Urinary bladder (tissue), 4 donors: ENCODE measurements at places on chromosomes 13 and 19. TPM values are rescaled to one million over a fixed set of nuclear protein-coding genes. Genes with fewer than 3 reads are reported as not detected.

DNA sequence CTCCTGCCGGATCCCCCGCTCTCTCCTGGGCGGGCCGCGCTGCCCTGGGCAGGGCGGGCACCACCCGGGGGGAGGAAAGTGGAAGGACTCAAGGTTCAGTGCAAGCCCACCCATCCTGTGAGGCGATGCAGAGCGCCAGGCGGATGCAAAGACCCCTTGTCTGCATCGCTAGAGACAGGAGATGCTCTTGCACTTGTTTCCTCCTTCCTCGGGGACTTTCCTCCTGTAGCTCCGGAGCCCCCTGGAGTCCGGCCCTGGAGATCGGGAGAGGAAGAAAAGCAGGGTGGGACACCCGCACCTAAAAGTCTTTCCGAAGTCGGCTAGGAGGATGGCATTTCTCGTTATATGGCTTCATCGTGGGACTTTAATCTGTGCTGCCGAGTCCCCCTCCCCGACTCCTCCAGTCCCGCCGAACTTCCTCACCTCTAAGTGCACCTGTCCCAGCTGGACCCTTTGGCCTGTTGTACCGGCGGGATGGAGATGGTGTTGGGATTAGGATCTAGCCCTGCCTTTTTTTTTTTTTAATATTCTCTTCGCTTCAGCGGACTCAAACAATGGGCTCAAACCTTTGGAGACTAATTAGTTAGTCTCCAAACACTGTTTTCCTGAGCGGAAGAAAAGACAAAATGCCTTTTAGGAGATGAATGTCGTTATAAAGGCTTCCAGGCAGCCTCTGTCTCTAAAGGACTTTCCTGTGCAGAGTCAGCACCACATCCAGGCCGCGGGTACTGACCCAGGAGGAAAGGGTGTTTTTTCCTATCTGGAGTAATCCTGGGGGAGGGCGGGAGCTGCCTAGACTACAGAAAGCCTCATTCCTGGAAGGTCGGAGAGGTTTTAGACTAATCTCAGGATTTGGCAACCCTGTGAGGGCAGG, 725 bp downstream of the FAM124A start:
- no peak for DNase-seq

- DNase-seq = no peak
These were observed 62.5 kb downstream of the RFX2 start for GRCh38 chr19:6047741-6048251.

- no peak for DNase-seq
These were observed 386.6 kb downstream of the PCDH20 start for GRCh38 chr13:61029064-61029463.

DNA sequence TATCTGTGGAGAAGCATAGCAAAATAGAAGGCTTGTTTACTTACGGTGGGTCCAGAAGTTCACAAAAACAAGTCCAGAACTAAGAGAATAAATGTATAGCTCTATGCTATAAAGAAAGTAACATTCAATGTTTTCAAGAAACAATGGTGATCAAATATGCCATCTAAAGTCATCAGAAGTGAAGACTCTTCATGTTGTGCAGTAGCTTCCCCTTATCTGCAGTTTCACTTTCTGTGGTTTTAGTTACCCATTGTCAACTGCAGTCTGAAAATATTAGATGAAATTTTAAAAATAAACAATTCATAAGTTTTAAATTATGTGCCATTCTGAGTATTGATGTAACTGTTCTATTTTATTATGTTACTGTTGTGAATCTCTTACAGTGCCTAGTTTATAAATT, 72.5 kb downstream of the EDNRB start:
- DNase-seq = no peak

GRCh38 chr19:17338433-17339078, 1.2 kb downstream of the GTPBP3 start:
- DNase-seq = no peak

GRCh38 chr19:34673590-34673989, 3.4 kb downstream of the SCGB2B2 start:
- no peak for DNase-seq

DNA sequence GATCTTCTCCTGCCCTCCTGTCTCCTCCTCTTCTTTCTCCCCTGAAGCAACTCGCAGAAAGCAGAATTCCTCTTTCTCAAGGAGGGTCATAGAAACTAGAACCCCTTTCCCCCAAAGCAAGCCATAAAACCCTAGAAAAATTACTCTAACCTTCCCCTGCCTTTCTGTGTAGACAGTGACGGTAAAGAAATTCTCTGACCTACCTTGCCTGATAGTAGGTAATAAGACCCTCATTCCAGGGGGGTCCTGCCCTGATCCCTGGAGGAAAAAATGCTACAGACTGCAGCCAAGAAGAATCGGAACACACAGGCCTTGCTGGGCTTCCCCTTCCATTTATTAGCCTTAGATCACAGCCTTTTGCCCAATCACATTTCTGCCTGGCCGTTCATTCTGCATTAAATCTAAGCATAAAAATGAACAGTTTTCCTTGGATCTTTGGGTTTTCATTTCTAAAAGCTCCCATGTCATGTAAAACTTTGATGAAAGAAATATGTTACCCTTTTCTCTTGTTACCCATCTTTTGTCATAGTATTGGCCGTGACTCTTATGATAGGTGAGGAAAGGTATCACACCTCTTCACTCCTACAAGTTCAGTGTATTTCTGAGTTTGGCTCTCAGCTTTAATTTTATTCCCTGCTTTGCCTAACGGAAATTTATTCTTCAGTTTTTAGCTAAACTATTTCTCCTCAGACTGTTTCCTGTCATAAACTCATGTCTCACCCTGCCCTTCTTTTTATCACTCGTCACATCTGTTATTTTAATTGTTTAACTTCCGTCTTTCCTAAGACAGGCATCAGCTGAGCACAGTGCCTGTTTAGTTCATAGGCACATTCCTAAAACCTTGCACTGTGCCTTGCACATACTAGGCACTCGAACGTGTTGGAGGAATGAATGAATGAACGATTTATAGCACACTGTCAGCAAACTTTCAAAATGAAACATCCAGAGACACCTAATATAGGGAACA, 20.4 kb upstream of the CPB2 start:
- DNase-seq = no peak

DNA sequence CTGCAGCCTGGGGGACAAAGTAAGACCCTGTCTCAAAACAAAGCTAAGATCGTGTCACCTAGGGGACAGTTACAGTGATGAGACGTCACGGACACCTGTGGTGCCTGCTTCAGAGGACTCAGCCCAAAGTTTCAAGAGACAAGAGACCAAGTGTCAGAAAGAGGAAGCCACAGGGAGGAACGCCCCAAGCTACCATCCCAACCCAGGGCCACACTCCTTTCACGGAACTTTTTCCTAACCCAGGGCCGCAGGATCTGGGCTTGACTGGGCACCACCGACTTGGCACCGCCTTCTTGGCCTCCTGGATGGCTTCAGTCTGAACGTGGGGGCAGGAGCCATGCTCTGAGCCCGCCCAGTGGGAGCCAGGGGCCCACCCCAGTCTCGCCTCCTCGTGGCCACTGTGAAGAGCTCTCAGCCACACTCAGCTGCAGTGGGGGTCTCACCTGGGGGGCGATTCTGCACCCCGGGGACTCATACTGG, 8.5 kb downstream of the MOB3A start:
- DNase-seq = no peak

DNA sequence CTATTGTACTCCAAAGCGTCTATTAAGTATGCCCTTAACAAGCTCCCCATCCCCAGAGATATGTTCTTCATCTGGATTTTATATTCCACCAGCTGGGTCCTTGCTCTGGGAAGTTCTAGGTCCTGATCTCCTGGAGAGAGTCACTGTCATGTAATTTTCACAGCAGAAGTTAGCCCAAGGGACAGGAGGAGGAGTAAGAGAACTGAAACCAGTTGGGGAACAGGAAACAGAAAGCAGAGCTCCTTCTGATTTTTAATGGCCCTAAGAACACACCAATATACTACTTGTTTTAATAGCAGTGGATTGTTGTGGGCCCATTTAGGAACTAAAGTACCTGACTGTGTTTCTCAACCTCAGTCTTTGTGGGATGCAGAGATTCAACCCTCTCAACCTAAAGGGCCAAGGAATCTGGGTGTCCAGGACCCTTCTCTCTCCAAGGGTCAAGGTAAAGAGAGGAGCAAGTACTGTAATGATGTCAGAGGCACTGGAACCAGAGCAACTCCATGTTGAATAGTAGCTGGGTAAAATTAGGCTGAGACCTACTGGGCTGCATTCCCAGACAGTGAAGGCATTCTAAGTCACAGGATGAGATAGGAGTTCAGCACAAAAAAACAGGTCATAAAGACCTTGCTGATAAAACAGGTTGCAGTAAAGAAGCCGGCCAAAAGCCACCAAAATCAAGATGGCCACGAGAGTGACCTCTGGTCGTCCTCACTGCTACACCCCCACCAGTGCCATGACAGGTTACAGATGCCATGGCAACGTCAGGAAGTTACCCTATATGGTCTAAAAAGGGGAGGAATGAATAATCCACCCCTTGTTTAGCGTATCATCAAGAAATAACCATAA, 8.1 kb upstream of the FPR3 start:
- no peak for DNase-seq

- DNase-seq = no peak
These were observed 659 bp downstream of the NFKBID start for GRCh38 chr19:35899547-35900214.

- DNase-seq = no peak
These were observed 168.6 kb downstream of the SUCLA2 start for GRCh38 chr13:47832458-47832972.

DNA sequence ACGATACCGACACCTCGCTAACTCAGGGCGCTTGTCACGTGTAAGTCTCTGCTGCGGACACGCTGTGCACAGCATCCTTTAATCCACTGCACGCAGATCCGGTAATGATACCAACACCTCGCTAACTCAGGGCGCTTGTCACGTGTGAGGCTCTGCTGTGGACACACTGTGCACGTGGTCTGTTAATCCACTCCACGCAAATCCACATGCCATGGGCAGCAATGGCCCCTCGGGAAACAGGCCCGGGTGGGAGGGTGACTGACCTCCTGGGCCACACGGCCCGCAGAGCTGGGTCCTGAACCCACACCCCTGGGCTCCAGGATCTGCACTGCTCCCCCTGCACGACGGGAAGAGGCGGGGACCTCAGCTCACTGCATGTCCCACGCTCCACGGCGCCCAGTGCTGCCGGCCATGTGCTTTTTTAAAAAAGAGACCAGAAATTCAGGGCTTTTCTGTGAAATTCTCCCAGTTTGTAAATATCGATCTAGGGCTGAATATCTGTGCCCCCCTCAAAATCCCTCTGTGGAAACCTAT, 16.1 kb downstream of the SHC2 start:
- no peak for DNase-seq

GRCh38 chr13:47256618-47257017, 359.8 kb upstream of the HTR2A start:
- no peak for DNase-seq

GRCh38 chr13:95357875-95358274, 56.6 kb upstream of the ABCC4 start:
- no peak for DNase-seq

DNA sequence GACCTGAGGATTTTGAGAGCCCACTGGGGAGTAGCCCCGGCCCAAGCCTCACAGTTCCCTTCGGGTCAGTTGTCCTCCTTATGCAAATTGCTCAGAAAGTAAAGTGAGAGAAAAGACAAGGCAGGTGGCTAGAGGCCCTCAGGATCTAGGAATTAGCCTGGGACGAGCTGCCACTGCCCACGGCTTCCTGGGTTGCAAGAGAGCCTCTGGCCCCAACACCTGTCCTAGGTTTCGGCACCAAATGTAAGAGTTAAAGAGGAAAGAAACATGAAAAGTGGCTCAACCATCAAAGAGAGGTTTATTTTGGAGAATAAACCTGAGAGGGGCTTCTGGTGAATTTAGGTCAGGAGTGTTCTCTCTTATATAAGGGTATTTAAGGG, 25.6 kb downstream of the TMEM255B start:
- DNase-seq = no peak

- DNase-seq = peak; percentile 79
These were observed 25.0 kb downstream of the TSSK6 start for GRCh38 chr19:19490214-19490968.

- DNase-seq = no peak
These were observed 21.2 kb downstream of the INSR start for GRCh38 chr19:7272856-7273578.

DNA sequence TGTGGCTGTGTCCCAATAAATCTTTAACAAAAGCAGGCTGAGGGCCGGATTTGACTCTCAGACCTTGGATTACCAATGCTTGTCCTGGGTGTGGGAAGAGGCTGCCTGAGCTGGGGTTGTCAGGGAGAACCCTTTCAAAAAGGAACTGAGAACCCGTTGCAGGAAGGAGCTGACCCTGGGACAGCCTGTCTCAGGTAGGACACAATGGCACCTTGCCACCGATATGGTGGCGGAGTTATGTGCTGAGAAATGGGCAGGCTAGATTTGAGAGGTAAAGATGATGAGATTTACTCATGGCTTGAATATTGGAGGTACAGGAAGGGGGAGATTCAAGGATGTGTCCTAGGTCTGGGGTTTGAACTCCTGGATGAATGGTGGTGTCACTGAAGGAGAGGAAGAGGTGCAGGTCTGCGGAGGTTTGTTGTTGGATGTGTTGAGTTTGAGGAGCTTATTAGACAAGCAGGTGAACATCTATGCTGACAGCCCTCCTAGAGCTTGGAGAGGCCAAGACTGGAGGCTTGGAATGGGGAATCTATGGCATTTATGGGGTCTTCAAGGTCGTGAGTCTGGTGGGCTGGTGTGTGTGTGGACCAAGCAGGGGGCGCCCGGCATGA, 7.2 kb downstream of the PLEKHF1 start:
- no peak for DNase-seq

DNA sequence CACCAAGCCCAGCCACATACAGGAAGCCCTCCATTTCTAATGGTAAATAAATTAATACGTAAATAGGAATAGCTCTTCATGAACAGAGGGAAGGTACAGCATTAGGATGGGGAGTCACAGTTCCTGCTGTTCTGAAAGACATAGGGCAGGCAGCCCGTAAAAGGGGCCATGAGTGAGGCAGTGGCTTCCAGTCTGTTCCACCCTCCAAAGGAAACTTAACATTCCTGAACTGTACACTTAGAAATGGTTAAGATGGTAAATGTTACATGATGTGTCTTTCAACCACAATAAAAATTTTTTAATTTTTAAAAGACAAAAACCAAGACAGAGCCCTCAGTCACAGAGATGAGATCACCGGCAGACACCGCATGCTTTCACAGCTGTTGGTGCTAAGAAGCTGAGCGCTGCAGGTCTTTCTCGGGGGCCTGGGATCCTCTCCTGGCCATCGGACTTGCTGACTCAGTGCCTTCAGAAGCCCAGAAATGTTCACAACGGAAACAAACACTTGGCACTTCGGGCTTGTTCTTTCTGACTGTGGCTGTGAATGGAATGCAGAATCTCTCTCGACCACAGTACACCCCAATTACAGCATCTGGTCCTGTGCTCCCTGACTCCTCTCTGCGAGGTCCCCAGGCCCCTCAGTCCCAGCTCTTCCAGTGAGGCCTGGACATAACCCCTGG, 36.4 kb downstream of the EPS15L1 start:
- no peak for DNase-seq

Gene CAB39L
- 39.3 TPM for polyA plus RNA-seq

Gene IL4I1
- polyA plus RNA-seq = 1.4 TPM

Gene GAPDHS
- not detected for polyA plus RNA-seq

Gene NANOS3
- polyA plus RNA-seq = 0.57 TPM

Gene KLK1
- polyA plus RNA-seq = 0.39 TPM

Gene ZNF285
- polyA plus RNA-seq = 2.8 TPM

Gene CDX2
- not detected for polyA plus RNA-seq

Gene CERS1
- 2.2 TPM for polyA plus RNA-seq

Gene MCEMP1
- 1.1 TPM for polyA plus RNA-seq

Gene SLAIN1
- polyA plus RNA-seq = 3.4 TPM

Gene LHB
- polyA plus RNA-seq = not detected

Gene THSD8
- polyA plus RNA-seq = not detected

Gene C19orf33
- 89.0 TPM for polyA plus RNA-seq

Gene RDH8
- polyA plus RNA-seq = not detected

Gene TJP3
- polyA plus RNA-seq = 2.8 TPM
